ENCODE measurements at places on chromosomes 7 and 10.

DNA sequence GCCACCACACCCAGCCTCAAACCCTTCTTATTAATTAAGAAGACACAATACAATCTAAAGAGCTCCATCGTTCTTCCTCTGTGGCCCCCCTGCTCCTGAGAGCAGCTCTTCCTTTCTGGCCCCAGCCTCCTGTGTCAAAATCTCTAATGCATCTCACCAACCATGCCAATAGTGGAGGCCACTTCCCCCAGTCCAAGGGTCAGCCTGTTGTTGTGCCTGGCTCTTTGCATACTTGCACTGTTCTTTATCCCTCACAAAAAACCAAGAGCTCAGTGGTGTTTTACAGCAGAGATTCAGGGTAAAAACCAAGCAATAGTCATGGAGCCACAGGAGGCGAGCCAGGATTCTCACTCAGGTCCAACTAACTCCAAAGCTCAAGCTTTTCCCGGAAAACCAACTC, 190.2 kb downstream of the GFRA1 start:
- no peak for DNase-seq

DNA sequence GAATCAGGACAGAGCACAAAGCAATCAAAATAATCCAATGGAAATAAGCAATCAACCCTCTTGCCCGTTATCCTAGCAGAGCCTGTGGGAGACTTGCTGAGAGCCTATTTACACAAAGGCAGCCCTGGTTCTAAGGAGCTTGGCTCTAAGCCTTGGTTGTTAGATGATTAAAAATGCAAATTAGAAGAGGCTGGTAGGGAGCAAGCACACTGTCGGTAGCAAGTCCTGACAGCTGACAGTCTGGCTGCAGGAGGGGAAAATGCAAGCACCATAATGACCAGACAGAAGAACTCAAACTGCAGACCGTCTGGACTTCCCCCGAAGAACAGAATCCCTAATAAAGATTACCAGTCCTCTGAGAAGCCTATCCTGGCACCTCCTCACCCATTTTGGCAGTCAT, 131.8 kb upstream of the CTTNBP2 start:
- no peak for DNase-seq

GRCh38 chr7:152633072-152633471, 42.9 kb downstream of the XRCC2 start:
- no peak for DNase-seq

DNA sequence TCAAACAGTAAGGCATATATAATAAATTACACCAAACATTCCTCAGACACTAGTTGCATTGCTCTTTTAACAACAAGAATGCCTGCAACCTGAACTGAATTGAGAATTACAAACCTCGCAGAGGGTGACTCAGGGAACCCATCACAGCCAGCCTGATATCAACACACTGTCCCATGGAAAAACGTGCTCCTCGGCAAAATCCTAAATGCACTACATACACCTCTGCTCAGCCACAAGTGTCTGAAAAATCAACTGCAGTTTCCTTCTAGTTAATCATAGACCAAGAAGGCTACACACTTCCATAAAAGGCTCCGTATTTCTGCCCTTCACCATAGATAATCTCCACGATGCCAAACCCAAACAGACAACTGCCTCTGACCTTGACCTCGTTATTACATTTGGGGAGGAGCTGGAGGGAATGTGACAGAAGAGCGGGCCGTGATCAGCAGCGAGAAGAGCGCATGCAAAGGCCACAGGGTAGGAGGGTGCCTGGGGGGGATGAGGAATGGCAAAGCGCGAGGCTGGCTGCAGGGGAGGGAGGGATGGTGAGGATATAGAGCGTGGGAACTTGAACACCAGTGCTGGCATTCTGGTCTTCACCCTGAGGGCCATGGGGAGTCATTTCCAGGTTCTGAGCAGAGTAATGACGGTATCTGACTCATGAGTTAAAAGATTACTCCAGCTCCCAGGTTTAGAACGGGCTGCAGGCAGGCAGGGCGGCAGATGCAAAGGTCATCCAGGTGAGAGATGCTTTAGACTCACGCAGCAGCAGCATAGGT, 201.9 kb upstream of the FRMD4A start:
- no peak for DNase-seq

GRCh38 chr7:38432671-38433070, 159.2 kb upstream of the TARP start:
- no peak for DNase-seq

GRCh38 chr7:43205171-43205795, 92.8 kb downstream of the HECW1 start:
- DNase-seq = no peak

Data from activated CD8-positive, alpha-beta memory T cell treated with anti-CD3 and anti-CD28 coated beads, Interleukin-2, amount 50 U/mL, for 48 hours (primary cell).